Activated T-cell treated with anti-CD3 and anti-CD28 coated beads for 48 hours (primary cell): ENCODE measurements at places on chromosomes 2 and 18.

- DNase-seq = no peak
Observed at GRCh38 chr2:150441784-150442183, 45.7 kb downstream of the RND3 start.

- DNase-seq = no peak
Observed at GRCh38 chr18:32469190-32469651, 1.5 kb downstream of the GAREM1 start.

DNA sequence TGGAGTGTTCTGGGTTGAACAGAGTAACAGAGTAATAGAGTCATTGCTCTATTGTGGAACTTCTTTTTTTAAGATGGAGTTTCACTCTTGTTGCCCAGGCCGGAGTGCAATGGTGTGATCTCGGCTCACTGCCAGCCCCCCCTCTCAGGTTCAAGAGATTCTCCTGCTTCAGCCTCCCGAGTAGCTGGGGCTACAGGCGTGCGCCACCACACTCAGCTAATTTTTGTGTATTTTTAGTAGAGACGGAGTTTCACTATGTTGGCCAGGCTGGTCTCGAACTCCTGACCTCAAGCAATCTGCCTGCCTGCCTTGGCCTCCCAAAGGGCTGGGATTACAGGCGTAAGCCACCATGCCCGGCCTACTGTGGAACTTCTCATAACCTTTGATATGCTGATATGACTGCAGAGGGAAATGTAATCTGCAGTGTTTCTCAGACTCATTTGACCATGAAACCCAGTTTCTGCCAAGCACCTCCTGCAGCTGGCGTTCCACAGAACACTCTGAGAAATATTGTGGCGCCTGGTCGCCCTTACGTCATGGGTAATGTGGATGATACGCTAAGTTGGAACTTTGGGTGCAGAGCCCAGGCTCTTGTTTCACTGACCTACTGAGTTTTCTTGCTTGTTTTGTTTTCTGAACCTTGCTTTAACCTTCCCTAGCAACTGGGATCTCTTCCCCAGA lies 213.8 kb downstream of the BCL2 start:
- no peak for DNase-seq

DNA sequence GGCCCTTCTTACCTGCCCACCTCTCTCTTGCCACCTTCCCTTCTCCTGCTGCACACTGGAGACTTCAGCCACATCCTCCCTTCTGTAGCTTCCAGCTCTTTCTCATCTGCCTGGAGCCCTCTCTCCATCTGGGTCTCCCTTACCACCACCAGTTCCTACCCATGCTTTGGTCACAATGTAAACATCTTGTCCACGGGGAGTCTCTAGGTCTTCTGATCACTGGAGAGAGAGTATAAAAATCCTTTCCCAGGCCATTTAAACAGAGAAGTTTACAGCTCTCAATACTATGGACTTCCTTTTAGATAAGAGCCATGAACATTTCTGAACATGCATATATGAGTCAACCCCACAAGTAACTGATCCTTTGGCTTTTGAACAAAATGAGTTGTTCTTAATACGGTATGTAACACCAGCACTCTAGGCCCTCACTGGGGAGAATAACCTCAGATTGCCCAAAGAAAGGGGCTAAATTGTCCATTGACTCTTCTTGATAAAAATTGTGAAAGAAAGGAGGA lies 5.8 kb downstream of the ARHGAP25 start:
- no peak for DNase-seq

DNA sequence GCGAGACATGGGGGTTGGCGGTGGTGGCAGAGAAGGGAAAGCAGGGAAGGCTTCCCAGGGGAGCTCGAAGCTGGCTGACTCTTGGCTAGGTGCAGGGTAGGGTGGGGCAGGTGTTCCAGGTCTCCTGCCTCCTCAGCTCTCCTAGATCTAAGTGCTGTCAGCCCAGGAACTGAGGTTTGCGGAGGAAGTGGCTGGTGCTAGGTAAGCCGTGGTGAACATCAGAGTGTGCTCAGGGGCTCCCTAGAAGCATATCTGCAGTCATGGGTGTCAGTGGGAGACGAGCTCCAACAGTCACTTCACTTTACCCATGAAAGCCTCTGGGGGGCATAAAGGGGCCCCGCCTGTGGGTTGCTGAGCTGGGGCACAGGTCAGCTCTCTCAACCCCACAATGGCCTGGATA lies 34.1 kb downstream of the ARHGEF4 start:
- DNase-seq = no peak

- DNase-seq = no peak
Observed at GRCh38 chr18:68842951-68843350, 45.1 kb downstream of the CCDC102B start.

- DNase-seq = no peak
Observed at GRCh38 chr2:11503354-11503927, 30.4 kb upstream of the GREB1 start.

- DNase-seq = peak; percentile 57
Observed at GRCh38 chr18:69948919-69949537, 1.4 kb upstream of the CD226 start.

DNA sequence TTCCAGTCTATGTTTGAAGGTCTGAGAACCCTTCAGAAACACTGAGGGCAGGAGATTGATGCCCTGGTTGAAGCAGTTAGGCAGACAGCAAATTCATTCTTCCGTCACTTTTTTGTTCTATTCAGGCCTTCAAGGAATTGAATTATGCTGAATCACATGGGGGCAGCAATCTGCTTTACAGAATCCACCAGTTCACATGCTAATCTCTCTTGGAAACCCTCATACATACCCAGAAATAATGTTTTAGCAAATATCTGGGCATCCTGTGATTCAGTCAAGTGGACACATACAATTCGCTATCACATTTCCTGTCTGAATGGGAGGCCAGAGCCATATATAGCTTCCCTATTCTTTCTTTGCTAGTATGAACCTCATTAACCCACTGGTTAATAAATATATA lies 301.4 kb upstream of the CNTNAP5 start:
- DNase-seq = no peak

DNA sequence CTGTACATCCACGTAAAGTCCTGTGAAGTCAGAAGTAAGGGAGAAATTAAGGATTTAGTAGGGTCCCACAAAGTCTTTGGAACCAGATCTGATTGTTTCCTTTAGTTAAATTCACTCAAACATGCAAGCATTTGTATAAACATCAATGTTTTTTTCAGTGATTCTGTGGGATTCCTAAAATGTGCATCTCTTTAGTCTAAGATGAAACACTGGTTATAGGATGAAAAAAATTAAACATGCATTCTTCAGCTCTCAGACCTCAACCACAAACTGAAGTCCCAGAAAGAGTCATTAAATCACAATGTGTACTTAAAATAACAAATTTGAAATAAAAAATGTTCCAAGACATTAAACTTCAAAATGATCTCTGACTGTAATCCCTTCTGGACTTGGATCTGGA lies 76.5 kb upstream of the APCDD1 start:
- DNase-seq = no peak

DNA sequence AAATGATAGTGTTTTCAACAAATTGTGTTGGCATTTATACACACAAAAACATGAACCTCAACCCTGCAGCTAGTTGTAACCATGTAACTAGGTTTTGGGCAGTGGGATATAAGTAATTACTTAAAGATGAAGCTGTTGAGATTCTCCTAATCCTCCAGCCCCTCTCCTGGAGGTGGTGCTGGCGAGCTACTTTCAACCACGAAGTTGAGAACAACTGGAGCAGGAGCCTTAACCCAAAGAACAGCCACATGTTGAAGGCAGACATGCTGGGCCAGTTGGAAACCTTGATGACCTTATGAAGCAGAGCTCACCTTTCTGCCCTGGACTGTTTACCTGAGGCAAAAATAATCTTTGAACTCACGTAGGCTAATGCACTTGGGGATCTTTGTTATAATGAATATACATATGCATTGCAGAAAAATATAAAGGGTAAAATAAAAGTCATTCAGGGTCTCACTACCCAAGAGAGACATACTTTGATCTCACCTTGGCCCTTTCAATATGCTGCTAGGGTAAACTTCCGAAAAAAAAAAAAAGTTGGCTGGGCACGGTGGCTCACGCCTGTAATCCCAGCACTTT lies 89.6 kb upstream of the NPAS2 start:
- peak; percentile 34 for DNase-seq

- DNase-seq = peak; percentile 1
Observed at GRCh38 chr18:46756559-46757201, at the start of gene ST8SIA5. TSS of gene ST8SIA5 (minus strand) at chr18:46757053. CDS start at chr18:46756508, 545 bp downstream.

GRCh38 chr2:30231996-30232800 lies 864 bp downstream of the LBH start:
- DNase-seq = peak; percentile 67

GRCh38 chr2:7586898-7587297 lies 669.7 kb downstream of the RNF144A start:
- DNase-seq = no peak

DNA sequence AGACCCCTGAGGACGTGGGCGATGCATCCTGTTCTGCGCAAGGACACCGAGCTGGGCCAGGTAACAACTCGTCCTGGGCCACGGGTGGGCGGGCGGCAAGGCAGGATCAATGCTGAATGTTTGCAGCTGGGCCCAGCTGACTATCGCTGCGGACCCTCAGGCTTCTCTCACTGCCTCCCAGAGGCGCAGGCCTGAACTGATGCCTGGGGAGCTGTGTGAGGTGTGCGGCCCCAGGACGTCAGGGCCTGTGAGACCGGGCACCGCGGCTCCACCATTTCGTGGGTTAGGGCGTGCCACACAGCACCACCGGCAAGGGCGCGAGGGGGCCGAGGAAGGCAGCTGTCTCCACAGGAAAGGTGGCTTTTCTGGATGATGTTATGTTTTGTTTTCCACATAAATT lies 307.4 kb downstream of the NDUFA10 start:
- DNase-seq = no peak

DNA sequence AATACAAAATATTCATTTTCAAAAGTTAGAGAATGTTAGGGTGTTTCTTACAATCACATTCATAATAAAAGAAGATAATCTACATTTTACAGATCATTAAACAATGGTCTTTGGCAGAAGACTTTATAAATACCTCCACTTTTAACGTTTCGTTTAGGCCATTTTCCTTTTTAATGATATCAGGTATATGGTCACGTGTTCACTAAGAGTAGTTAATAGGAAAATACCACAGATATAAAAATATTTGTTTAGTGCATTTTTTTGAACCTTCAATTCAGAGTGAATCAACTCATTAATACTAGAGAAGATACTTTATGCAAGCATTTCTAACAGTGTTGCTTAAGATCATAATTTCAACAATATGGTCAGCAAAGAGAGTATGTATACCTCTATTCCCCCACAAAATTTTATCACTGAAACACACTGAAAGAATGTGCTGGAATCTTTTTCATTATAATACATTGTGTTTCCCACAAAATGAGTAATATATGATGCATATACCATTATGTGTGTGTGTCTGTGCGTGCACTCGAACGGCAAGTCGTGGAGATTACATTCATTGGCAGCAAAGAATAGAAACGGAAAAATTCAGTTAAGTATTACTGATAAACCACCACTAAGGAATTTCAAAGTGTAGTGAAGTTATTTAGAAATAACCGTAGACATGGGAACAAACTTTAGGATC lies 319.9 kb upstream of the THUMPD2 start:
- DNase-seq = no peak

DNA sequence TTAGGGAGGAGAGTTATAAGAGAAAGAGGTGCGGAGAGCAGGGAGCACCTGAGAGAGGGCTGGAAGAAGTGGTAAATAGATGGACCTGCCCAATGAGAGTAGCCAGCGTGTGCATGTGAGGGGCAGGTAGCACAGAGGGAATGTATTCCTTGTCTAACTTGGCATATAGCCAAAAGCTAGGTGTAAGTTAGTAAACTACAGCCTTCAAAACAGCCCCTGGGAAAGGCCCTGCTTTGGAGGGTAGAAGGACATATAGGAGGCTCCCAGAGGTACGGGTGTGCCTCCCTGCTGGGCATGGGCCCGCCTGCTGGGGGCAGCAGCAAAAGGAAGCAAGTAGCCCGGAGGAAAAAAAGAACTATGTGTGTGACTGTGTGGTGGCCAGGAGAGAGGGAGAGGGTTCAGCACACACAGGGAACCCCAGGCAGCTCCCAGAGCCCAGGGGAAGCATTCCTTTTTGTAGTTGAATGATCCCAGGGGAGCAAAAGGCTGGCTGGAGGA lies 48.0 kb downstream of the TCF7L1 start:
- no peak for DNase-seq

GRCh38 chr2:241185961-241186360 lies 2.5 kb upstream of the ANO7 start:
- no peak for DNase-seq

DNA sequence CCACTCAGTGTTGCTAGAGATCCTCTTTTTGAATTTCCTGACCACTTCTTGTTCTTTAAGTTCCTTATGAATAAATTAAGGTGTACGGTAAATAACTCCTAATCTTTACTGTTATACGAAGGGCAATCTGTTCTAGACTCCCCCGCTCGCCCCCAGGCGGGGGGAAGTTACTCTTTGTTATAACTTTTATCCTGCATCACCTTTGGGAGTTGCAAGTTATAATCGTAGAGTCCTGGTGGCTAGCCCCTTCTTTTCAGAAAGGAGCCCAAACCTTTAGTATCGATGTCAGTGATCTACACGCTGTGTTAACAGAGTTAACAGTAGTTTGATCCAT lies 652 bp downstream of the GCA start:
- peak; percentile 4 for DNase-seq

GRCh38 chr2:128448331-128449225 lies 129.9 kb upstream of the HS6ST1 start:
- no peak for DNase-seq

DNA sequence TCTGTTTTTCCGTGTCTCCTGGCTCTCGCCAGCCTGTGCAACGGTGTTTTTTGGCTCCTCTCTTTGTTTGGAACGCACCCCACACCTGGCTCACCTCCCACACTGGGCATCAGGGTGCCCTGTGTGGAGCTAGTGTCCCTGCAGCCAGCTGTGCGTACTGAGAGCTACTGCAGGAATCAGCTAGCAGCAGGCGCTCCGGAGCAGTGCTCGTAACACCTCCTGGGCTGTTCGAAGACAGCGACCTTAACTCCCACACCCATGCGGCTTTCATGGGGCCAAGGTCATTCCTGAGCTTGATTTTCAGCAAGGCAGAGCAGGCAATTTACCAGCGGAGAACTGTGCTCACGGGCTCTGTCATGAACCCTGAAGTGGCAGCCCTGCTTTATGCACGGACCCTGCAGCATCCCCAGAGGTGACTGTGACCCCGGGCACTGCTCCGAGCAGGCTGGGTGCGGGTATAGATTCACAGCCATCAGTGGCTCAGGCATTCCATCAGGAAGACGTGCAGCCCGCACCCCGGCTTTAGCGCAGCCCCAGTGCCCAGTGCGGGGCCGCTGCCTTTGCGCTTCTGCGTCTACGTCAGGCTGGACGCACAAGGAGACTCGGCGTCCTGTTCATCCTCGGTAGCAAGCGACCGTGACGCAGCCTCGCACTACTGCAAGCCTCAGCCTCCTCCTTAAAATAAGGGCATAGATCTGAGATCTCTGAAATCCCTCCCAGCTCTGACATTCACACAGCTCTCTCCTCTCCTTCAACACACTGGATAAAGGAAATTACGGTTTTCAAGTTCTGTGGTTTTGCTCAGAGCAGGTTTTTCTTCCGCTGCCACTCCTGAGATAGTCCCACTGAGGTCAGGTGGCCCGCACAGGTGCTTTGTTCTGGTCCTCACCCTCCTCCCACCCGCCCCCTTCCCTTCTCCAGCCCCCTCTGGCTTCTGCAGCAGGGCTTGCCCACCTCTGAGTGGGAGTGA lies 58.2 kb downstream of the ADI1 start:
- no peak for DNase-seq
